ENCODE measurements at places on chromosomes 3 and 15.
A peak's percentile ranks its signal among the peaks of the same experiment; 100 is the strongest.

GRCh38 chr3:19598870-19599269 is 335.1 kb downstream of the EFHB start:
- no peak for DNase-seq

DNA sequence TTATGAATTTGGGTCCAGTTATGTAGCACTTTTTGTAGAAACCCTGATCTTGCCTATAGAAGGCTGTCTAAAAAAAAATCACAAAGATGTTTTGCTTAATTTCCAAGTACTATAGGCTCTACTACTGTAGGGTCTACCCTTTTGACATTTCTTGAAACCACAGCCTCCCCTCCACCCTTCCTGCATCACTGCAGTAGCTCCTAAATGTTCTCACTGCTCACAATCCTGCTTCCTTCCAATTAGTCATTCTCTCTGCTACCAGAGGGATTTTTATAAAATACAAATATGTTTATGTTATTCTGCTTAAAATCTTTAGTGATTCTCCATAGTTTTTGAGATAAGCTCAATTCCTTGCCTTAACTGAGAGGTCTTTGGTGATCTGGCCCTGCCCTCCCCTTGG is 114.0 kb downstream of the CYP19A1 start:
- DNase-seq, result peak; percentile 30

- DNase-seq, result no peak
Measured at GRCh38 chr15:74438206-74438605, 4.4 kb upstream of the SEMA7A start.

GRCh38 chr15:94917068-94917467 is 685.7 kb downstream of the MCTP2 start:
- DNase-seq, result no peak

DNA sequence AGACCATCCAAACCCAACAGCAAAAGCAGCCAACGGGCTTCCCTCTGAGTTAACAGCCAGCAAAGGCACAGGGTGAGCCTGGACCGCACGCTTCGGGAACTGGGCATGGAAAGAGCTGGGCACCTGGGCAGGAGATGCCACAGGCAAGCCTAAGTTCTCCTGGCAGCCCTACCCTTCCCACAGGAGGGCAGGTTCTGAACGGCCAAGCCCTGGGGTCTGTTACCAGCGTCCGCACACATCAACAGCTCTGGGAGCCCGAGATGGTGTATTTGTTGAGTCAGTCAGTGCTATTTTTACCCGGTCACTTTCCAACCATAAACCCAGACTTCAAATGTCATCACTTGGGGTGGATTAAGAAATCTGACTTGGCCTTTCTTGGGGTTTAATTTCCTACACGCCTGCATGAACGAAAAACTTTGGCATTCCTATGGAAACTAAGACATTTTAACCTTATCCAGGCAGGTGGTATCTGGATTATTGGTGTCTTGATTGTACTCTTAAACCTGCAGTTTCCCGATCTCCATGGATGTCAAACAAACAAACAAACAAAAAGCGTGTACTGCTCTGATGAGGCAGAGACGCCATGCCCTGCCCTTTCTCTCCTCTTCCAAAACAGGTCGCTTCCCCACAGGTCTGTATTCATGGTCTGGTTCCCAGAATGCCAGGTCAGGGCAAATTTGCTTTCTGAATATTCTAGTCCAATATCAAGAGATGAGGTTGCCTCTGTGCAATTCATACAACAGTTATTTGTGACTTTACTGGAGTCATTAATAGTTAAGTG is 99.7 kb downstream of the XXYLT1 start:
- no peak for DNase-seq

GRCh38 chr3:157581371-157581770 is 78.2 kb upstream of the VEPH1 start:
- DNase-seq, result no peak

DNA sequence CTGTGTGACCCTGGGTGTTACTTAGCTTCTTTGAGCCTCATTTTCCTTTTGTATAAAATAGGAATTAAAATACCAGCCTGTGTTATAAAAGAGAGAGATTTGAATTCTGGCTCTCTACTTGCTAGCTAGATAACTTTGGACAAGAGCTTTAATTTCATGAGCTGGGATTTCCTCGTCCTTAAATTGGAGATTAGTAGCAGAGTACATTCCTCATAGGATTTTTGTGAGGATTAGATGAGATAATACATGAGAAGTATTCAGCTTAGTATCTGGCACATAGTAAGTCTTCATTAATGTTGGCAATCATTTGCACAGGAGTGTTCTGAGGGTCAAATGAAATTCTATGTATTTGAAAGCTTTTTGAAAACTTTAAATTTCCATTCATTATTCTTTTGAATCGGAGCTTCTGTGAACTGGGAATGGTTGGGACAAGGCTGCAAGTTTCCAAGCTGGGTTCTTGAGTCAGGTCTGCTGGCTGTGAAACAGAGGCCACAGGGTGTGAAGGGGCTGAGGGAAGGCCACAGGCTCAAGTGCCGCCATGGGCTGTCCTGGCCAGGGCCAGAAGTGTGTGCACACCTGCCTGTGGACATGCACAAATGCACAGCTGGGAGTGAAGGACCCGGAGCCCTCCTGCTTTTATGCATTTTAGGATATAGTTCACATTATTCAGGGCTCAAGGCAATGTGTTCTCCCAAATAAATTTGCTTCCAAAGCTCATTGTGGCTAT is 17.2 kb downstream of the ALPK3 start:
- no peak for DNase-seq

GRCh38 chr15:60829416-60829815 is 350.5 kb upstream of the ICE2 start:
- DNase-seq, result no peak

GRCh38 chr3:46922426-46922825 is 44.9 kb downstream of the PTH1R start:
- DNase-seq, result no peak

DNA sequence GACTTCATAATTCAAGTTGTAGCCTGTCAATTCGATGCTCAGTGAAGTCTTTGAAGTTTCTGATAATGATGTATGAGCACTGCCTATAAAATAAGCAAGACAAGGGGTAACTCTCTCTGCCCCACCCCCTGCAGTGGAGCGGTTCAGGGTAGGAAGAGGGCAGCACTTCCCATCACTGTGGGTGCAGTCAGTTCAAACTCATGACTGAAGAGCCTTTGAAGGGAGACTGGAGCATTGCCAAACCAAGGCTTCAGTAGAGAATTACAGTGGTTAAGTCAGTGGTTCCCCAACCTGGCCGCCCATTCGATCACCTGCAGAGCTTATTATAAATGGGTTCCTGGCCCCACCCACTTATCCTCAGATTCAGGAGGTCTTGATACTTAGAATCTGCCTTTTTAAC is 190.6 kb downstream of the SHQ1 start:
- no peak for DNase-seq

GRCh38 chr3:132034486-132035464 is at the start of gene CPNE4:
CPNE4 (minus strand) TSS chr3:132035014.
- DNase-seq, result peak; percentile 21

- DNase-seq, result no peak
Measured at GRCh38 chr15:76968306-76968705, 26.6 kb upstream of the PSTPIP1 start.

DNA sequence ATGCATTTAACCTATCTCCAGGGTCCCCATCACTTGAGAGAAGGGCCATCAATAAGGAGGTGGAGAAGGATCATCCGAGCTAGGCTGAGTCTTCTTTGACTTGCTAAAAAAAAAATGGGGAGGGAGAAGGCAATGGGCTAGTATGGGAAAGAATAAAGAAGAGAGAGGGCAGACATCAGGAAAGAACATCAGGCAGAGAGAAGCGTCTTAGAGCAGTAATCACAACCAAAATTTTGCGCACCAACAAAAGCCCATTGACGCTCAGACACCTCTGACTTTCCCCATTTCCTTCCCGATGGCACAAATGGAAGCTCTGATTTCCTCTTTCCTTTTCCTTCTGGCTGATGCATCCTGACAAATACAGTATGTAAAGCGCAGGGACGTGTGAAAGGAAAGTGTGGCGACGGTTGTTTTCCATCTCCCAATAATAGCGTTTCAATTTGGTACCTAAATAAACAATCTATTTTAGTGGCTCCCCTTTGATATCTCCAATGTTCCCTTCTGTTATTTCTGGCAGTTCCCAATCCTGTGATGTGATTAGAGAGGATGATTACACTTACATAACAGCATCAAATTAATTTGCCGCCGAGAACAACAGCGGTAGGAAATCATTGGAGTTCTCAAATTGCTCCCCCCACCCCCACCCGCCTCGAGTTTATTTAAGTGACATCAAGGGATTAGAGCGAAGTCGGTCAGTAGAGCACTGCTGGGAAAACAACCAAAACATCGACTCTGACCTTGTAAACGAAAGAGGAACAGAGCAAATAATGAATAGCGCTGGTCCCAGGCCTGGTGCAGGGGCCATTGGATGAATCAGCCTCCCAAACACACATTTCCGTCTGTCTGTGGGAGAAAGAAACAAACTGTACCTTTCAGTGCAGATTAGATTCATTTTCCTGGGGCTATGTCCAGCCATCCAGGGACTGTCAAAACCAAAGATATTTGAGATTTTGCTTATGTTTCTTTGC is 273.3 kb upstream of the ICE2 start:
- DNase-seq, result peak; percentile 57

GRCh38 chr15:84035399-84035766 is 200.2 kb upstream of the GOLGA6L4 start:
- DNase-seq, result peak; percentile 22

DNA sequence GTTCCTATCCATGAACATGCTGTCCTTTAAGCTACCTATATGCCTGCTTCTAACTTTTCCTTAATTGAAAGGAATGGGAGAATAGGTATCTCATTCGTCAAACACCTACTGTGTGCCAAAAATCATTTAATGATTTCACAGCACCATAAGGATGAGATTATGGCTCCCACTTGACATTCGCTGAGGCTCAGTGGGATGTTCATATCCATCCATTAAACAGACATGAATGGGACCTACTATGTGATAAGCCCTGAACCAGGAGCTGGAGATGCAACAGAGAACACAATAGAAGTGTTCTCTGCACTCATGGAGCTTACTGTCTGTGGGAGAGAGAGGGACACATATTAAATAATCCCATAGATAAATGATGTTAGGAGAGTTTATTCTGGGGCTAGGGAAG is 49.7 kb downstream of the HRH1 start:
- DNase-seq, result no peak

- no peak for DNase-seq
Measured at GRCh38 chr15:50249704-50250103, 15.8 kb downstream of the HDC start.

DNA sequence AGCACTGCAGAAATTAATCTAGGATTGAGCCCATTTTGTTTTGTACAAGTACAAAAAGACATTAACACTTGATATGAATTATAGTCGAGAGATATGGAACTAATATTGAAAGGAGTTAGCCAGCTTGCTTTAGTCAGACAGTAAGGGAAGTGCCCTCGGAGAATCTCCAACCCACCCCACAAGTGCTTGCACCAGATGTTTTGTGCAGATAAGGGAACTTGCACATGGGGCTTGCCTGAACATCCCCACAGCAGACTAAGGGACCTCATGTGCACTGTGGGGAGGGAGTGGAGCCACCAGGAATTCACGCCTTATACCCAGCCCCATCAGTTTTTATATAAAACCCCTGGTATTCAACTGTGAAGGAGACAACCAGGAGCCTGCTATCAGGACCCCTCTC is 122.3 kb downstream of the EFHB start:
- no peak for DNase-seq

DNA sequence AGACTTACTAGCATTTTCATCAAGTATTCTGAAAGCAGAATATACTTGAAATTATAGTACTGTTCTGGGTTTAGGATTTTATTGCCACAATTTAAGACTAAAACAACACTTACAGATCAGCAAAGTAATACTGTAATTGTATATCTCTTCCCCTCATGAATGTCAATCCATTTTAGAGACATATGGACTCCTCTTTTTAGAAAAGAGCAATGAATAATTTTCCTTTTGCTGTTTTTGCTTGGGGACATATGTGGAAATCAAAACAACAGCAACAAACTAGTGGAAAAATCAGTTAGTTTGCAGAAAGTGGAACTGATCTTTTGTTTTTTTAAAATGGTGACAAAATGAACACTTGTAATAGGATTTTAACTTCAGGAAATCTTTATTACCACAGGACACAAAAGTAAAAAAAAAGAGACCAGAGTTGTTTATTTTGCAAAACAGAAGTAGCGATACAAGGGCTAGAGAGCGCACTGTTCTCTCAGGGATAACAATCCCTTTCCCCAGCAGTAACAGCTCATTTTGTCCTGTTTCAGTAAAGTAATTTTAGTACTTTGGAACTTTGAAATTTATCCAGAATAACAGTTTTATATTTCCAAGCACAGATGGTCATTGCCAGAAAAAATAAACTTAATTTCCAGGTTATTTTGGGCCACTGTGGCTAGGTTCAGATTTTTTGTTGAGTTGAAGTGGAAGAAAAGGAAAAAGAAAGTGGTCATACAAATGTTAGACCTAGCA is 17.1 kb downstream of the LEKR1 start:
- no peak for DNase-seq

DNA sequence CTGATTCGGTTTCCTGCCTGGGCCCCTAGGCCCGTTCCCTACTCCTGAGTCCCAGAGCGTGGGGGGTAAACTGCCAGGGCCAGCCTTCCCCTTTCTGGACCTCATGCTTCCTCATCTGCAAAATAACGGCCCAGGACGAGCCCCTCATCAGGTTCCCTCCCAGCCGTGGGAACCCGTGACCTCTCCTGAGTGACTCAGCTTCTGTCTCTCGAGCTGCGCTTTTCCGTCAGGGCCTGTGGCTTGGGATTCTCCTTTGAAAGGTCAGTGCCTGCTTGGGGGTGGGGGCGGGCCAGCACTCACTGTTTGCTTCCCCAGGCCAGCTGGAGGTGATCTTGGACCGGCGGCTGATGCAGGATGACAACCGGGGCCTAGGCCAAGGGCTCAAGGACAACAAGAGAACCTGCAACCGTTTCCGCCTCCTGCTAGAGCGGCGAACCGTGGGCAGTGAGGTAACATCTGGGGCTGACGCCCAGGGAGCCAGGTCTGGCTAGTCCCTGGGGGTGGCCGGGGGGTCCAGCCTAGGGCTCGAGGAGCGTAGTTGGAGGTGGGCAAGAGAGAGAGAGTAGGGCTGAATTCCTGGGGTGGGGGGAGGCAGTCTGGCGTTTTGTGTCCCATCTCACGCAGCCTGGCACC is 12.8 kb downstream of the MAN2A2 start:
- DNase-seq, result no peak

DNA sequence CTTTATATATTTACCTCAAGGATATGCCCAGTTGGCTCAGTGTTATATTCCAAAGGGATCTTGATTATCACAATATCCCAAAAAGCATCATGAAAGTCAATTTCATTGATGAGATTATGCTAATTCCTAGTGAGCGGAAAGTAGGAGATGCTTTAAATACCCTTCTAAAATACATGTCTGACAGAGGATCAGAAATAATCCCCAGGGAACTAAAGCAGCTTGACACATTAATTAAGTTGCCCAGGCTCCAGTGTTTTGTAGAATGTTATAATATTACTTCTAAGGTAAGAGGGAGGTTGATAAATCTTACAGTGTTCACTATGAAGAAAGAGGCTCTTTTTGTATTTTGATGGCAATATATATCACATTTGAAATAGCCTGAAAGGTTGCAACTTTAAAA is 767.5 kb upstream of the ROBO1 start:
- DNase-seq, result no peak

GRCh38 chr15:81962482-81962881 is 83.3 kb downstream of the MEX3B start:
- no peak for DNase-seq

GRCh38 chr3:73072634-73073033 is 11.2 kb downstream of the EBLN2 start:
- DNase-seq, result no peak
